ENCODE measurements at places on chromosomes 7 and 10.

DNA sequence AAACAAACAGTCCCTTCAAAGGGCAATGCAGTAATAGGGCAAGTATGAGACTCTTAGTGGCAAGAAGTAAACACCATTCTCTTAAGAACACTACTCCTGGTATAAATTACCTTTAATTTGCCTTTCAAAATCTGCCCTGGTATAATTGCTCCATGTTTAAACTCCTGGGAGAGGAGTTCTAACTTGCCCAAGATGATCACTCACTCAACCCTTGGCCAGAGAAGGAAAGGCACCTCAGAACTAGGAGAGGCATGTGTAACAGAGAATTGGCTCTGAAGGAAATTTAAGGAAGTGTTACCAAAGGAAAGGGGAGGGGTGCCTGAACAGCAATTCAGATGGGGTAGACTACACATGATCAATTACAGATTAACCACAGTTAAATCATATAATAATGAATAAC, 1173.6 kb upstream of the SORCS1 start:
- DNase-seq, result no peak

- DNase-seq, result no peak
Observed at GRCh38 chr7:1646391-1646790, 23.7 kb upstream of the ELFN1 start.

DNA sequence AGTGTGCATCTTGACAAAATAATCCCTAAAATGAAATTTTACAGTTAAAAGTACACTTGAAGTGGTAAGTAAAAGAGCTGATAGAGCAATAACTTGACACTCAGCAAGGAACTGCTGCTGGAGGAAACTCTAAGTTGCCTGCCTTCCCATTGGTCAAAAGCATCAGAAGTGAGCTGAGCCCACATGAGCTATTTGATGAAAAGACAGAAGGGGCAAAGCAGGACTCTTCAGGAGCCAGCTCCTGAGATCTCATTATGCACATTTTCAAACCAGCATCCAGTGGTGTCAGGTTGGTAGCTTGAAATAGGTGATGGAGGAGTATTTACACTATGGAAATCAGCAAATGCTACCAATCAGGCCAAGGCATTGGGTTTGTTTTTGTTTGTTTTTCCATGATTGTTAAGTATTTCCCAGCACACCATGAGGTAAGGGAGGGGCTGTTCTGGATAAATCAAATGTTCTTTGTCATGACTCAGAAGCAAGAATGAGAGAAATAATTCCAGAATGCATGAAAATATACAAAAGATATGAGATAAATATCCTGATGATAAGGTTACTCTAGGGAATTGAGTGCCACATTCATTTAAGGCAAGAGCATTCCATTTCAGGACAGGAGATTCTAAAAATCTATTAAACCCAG, 316.6 kb downstream of the SNX13 start:
- DNase-seq, result no peak

- peak; percentile 39 for DNase-seq
Observed at GRCh38 chr10:78712147-78712546, 356.6 kb upstream of the ZMIZ1 start.

DNA sequence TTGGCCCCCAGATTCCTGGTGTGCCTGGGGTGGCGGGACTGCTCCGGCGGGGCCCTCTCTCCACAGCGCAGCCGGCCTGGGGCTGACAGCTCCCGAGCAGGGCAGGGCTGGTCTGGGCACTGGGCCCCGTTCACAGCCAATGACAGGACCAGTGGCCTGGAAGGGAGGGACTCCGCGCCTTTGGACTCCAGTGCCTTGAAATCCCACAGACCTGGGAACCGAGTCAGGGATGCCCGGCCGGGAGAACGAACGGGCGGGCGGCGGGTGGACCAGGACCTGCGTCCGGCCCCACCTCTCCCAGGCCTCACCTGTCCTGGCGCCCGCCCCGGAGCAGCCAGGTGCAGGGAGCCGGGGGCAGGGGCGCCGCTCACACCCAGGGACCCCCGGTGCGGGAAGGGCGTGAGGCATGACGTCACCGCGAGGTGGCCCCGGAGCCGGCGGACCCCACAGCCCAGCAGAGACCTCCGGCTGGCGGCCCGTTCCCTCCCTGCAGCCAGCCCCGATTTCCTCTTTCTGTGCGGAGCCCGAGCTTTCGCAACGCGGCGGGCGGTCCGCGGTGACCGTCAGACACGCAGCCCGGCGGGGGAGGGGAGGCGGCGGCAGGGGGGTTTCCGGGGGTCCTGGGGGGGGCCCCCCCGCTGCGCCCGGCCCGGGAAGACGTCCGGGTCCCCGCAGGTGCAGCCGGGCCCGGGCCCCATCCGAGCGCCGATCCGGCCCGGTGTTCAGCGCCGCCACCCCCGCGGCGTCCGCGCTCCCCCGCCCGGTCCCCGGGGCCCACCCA, 743 bp downstream of the ADAP1 start:
- no peak for DNase-seq

GRCh38 chr7:106968160-106968559, 76.3 kb upstream of the PRKAR2B start:
- no peak for DNase-seq

DNA sequence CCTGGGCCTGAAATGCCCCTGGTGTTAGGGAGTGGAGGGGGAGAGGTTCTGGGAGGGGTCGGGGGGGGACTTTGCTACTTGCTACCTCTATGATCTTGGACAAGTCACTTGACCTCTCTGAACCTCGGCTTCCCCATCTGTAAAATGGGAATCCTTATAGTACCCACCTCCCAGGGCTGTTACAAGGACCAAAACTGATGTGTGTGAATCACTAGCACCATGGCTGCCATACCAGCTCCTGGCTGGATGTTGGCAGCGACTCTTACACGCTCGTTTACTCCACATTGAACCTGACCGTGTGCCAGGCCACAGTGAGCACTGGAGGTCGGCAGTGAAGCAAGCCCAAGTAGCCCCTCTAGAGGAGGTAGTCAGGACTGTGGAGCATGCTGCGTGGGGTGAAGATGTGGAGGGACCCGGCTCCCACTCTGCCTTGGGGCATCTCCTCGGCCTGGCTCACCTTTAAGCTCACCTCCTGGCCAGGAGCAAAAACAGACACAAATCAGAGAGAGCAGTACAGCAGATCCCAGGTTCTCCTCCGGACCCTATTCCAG, 28.9 kb downstream of the PPIF start:
- DNase-seq, result no peak

- no peak for DNase-seq
Observed at GRCh38 chr7:120114626-120115025, 158.3 kb upstream of the KCND2 start.

DNA sequence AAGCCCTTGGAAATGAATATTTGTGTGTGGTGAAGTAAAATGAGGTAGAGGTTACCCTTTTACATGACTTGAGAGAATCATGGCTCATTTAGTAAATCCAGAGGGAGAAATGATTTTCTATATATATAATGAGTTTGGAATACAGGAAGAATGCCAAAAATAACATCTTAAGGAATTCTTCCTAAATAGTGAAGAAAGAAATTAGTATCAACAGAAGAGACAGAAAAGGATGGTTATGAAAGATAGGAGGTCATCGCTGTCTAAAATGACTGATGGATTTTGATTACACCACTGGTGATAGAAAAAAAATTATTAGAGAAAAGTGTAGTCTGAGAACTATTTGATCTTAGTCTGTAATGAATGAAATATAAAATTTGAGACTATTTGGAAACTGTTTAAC, 283.0 kb downstream of the ADK start:
- no peak for DNase-seq

GRCh38 chr10:31157123-31158010, 125.7 kb upstream of the ZNF438 start:
- peak; percentile 73 for DNase-seq

- peak; percentile 56 for DNase-seq
Observed at GRCh38 chr7:107150375-107151073, 18.3 kb upstream of the HBP1 start.

DNA sequence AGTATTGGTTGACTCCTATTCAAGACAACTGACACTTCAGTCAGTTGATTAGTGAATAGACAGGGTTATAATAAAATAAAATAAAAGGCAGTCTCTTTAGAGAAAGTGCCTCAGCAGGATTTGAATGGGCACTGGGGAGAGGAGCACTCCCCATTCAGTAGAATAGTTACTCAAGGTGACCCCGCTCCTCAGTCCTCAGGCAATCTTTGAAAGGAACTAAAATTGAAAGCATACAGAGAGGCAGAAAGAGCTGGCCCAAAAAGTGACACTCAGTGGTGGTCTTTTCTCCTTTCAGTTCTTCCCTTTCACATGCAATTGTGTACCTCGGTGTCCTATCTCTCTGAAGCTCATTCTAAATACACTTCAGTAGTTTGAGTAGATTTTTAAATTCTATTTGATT, 47.4 kb upstream of the MACC1 start:
- DNase-seq, result no peak

DNA sequence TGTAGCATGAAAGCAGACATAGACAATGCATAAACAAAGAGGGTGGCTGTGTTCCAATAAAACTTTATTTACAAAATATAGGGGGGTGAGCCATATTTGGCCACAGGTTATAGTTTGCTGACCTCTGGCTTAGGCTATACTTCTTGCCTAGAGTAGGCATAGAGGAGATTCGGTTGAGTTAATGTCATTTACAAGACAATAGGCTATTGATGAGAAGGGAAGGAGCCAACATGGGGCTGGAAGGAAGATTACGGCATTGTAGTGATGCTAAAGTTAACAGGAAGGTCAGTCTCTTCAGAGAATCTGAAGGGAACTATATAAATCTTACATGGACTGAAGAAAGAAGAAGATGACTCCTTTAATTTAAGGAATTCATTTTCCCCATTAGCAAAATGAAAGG, 463.5 kb downstream of the HTR7 start:
- DNase-seq, result no peak
